ENCODE measurements at places on chromosomes 5 and 9.
A peak's percentile ranks its signal among the peaks of the same experiment; 100 is the strongest.

DNA sequence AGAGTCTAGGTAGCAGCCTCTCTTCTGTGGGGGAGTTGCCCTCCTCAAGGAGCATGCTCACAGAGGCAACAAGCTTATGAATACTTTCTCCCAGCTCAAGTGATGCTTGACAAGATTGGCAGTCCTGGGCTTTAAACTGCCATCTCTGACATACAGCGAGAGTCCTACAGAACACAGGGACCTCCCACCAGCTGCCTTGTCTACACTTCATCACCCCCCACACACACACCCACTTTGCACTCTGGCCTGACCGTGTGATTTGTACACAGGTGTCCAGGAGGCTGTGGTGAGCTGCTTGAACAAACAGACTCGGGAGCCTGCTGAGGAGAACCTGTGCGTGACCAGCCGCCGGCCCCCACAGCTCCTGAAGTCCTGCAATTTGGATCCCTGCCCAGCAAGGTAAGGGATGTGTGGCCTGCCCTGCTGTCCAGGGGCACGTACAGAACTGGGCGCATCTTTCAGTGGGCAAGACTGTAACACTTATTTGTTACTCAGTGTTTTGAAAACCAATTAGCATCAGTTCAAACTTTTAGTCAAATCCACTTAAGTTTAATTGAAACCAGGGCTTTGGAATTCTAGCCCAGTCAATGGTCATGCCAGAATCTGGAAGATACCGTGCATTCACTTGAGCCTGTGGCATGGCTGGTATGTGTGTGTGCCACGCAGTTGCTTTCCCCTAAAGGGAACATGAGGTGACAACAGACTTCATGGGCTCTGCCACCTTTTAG is 247.5 kb downstream of the ADAMTSL1 start:
- no peaks in the 10 kb centered on the region for H3K27me3 ChIP-seq
- H3K4me1 ChIP-seq: no peaks in the 10 kb centered on the region
- DNase-seq: no peak

DNA sequence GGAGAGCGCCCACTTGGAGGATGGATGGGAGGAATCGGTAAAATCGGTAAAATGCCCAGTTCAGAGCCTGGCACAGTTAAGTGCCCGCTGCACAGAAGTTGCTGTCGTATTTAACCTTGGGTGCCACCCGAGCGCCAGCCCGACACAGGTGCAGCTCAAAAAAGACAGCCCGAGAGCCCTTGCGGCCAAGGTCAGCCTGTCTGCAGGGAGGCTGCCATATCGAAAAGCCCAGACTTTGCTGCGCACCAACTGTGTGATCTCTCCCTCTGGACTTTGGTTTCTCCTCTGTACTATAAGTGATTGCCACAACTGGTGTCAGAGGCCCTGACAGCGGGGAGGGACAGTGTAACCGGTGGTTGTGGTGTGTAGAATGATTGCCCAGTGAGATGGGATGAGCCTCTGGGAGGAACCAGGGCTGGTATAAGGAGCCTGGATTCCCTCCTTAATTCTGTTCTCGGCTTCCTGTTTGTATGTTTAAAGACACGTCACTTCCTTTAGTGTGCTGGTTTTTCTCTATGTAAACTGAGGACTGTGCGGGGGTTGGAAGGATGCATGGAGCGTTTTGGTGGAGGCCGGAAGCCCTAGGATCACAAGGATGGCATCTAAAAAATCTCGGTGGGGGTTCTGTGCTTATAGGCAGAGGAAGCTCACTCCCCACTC is 792 bp downstream of the NTMT1 start:
- peaks cover 67% of the 10 kb centered on the region for H3K4me1 ChIP-seq
- no peaks in the 10 kb centered on the region for H3K36me3 ChIP-seq
- peak overlapping the region; percentile 90 for H3K4me3 ChIP-seq

GRCh38 chr5:87127956-87128687 is 139.6 kb upstream of the RASA1 start:
- no peak for DNase-seq
- H3K36me3 ChIP-seq: no peaks in the 10 kb centered on the region
- peak overlapping the region; percentile 59 for H3K27ac ChIP-seq

GRCh38 chr5:26940994-26941393 is 97.4 kb downstream of the CDH9 start:
- H3K27me3 ChIP-seq: no peaks in the 10 kb centered on the region
- H3K4me1 ChIP-seq: no peaks in the 10 kb centered on the region
- H3K36me3 ChIP-seq: no peaks in the 10 kb centered on the region
- no peak for DNase-seq

All from activated T-cell treated with anti-CD3 and anti-CD28 coated beads, Interleukin-2, amount 50 U/mL, for 72 hours (primary cell).